ENCODE measurements at places on chromosomes 12 and 14.

- DNase-seq = no peak
Measured at GRCh38 chr14:96486705-96487104, 15.5 kb upstream of the PAPOLA start.

DNA sequence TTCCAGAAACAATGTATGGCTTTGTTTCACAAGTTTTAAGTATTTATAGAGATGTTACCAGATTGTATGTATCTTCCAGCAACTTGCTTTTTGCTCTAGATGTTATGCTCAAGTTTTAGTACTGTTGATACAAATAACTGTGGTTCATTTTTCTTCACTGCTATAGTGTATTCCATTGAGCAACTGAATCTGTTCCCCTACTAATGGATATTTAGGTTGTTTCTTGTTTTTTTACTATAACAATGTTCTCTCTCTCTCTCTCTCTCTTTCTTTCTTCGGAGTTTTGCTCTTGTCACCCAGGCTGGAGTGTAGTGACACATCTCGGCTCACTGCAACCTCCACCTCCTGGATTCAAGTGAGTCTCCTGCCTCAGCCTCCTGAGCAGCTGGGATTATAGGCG is 16.6 kb downstream of the HCAR2 start:
- DNase-seq = no peak

DNA sequence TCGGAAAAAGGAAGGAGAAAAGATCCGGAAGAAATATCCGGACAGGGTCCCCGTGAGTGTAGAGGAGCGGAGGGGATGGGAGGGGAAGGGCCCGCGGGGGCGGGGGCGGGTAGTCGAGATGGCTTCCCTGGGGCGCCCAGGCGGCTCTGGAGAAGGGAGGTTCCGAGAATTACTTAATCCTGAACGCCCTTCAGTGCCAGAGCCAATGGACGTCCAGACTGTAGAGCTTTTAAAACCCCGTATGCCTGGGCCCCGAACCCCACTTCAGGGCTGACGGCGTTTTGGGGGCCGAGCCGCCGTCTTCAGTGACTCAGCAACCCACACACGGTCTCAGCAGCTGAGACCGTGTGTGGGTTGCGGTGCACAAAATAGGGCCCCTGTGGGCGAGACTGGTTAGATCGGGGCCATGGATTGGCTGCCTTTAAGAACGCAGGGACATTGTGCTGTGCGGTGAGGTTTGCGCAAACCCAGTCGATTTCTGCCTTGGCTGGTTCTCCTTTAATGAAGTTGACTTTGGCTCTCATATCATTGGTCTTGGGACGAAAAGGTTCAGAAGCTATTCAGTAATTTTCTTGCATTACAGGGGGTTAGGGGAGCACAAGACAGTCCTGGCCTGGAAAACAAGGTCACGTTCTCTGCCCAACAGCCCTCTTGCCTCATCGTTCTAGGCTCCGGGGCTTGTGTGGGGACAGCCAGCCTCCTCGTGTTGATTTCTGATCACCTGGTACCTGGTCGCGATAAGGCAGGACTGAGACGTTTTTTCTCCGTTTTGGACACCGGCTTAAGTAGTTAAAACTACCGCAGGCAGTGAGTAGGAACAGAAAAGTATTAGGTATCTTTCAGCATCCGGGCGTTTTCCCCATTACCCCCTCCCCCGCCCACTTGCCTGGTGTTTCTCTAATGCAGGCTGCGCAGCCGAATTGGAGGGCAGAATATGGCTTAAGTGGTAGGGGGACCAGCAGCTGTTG is 775 bp downstream of the GABARAPL1 start:
- DNase-seq = no peak

GRCh38 chr14:100391724-100392123 is 68.6 kb downstream of the SLC25A47 start:
- no peak for DNase-seq

Measured in esophagus squamous epithelium (tissue), 5 donors.